ENCODE measurements at places on chromosomes 2 and 18.

DNA sequence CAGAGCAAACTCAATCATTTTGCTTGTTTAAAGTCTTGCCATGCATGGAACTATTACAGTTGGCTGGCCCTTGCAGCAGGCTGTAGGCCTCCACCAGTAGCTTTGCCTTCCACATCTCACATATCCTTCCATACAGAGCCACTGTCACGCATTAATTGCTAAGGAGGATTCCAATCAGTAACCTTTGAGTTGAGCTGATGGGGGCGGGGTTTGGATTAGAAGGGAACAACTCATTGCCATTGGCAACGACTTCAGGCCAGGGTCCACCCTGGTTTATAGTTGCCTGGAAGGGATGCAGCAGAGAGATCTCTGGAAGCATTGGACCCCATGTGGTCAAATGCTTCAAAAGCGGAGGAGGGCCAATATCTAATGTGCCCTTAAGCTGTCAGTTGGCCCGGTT lies 63.3 kb upstream of the TTC39C start:
- DNase-seq = no peak

DNA sequence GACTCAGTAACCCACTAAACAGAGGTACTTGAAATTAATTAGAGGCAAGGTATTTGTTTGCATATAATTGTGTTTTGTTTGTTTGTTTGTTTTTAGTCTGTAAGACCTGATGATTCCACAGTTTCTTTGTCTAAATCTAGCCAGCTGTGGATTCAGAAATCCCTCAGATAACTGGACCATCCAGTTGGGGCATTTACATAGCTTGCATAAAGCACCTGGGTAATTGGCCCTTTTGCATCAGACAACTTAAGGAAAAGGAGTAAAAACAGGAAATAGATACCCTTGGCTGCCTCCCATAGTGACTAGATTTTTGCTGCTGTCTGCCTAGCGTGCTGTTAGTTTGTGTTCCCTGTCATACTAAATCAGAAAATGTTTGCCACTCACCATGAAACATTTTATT lies 46.6 kb upstream of the XIRP2 start:
- no peak for DNase-seq

- DNase-seq = no peak
Measured at GRCh38 chr2:220882507-220882906, 689.6 kb downstream of the EPHA4 start.

DNA sequence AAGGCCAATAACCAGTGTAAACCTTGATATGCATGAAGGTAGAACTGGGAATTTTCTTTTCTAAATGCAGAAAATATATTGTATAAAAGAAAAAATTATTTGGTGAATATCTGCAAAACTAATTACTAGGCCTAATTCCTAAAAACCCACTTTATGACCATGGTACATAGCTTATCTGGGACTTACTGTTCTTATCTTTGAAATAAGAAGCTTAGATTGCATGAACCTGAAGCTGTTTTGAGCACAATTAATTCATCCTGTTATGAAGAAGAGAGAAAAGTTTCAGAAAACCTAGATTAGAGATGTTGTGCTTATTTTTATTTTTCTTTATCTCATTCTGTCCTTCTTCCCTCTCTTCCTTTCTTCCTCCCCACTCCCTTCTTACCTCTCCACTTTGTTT lies 235.0 kb downstream of the GULP1 start:
- DNase-seq = no peak

DNA sequence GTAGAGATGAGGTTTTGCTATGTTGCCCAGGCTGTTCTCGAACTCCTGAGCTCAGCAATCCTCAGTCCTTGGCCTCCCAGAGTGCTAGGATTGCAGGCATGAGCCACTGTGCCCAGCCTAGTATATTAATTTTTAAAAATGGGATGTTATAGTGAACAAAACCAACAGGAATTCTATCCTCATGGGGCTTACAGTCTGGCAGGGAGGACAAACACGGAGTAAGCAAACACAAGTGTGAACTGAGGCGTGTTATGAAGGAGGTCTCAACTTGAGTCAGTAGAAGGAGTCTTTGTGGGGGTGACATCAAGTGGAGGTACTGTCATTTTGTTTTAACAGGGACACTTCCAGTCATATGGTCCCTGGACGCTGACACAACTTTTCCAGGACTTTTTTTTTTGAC lies 33.1 kb downstream of the EMILIN2 start:
- no peak for DNase-seq

DNA sequence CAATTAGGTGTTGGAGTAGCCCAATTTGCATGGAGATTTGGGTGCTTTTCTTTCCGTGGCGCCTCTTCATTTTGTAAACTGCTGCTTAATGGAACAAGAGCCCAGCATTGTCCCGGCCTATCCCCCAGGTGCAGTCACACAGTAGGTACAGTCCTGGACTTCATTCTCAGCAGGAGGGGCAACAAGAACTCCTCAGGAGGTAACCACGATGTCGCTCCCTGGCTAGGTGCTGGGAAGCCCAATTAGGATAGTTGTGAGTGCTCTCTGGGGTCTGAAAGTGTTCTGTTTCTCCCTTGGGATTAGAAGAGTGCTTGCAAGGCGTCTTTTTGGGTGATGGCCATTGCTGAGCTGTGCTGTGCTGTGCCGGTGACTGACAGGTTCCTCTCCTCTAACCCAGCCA lies 53.8 kb downstream of the CABLES1 start:
- no peak for DNase-seq

GRCh38 chr2:41495050-41495449 lies 552.8 kb upstream of the PKDCC start:
- DNase-seq = no peak

Data from activated naive CD4-positive, alpha-beta T cell (primary cell).